ENCODE measurements at places on chromosomes 5 and 9.
A peak's percentile ranks its signal among the peaks of the same experiment; 100 is the strongest.

- no peak for DNase-seq
Observed at GRCh38 chr5:89948977-89949376, 460.6 kb downstream of the CETN3 start.

DNA sequence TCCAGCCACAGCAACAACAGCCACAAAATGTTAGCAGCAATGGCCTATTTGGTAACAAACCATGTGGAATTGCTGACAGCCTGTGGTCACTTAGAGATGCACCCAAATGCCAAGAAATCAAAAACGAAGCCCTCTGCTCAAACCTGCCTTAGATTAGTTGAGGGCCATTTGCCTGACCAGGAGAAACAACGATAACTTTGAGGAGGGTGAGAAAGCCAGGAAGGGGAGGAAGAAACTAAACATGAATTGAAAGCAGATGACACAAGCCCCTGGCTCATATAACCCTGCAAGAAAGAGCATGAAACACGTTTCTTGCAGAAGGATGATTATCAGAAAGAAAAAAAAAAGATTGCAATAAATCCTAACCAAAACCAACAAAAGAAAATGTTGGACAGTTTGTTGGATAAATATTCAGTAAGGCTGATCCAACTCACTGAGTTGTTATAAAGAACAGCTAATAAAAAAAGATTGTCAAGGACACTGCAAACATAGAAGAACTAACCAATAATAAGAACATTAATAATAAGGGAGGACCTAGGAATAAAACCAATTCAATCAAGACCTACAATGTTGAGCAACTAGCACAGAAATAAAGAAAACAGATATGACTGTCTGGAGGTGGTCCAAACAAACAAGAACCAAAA, 140.5 kb upstream of the SLC30A5 start:
- no peak for DNase-seq

- DNase-seq = no peak
Observed at GRCh38 chr5:157471709-157472108, 11.7 kb downstream of the NIPAL4 start.

GRCh38 chr5:92320446-92320845, 937.3 kb upstream of the ARRDC3 start:
- no peak for DNase-seq

GRCh38 chr5:128528637-128529255, 9.3 kb downstream of the FBN2 start:
- DNase-seq = no peak

DNA sequence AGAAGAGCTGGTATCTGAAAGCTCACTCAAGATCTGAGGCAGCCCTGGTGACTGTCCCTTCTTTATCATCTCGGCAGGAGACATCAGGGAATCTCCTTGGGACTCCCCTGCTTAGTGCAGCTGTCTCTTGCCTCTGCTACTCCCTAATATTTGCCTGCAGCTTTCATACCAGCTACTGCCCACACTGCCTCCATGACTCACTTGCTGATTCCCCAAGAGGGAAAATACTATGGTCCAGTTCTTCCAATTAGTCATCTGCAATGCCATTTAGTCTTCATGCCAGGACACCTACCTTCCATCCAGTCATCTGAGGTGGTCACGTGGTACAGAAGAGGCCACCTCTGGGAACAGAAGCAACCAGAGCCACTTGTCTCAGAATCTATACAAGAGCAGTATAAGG, 270.8 kb downstream of the NTRK2 start:
- no peak for DNase-seq

- no peak for DNase-seq
Observed at GRCh38 chr9:129586245-129586644, 34.7 kb downstream of the C9orf50 start.

DNA sequence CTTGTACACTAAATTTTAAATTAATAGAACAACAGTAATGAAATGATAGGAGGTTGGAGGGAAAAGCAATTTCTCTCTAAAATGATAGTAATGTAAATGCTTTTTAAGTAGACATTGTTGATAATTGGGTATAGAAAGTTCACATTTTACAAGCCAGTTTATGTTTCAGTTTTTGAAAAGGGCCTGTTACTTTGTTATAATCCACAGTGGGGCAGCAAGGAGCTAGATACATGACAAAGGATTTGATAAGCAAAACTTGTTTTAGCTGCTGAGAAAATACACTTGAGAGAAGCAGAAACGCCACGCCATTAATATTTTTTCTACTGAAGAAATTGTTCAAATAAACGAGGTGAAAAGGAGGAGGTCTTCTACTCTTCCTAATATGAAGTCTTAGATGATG, 30.2 kb downstream of the SREK1 start:
- no peak for DNase-seq

- no peak for DNase-seq
Observed at GRCh38 chr5:80239680-80240367, 16.0 kb downstream of the SERINC5 start.

- no peak for DNase-seq
Observed at GRCh38 chr9:93186215-93186945, 2.4 kb downstream of the WNK2 start.

- DNase-seq = no peak
Observed at GRCh38 chr9:111514967-111515366, 10.0 kb upstream of the ZNF483 start.

GRCh38 chr5:28403846-28404245, 1365.5 kb upstream of the CDH9 start:
- no peak for DNase-seq

DNA sequence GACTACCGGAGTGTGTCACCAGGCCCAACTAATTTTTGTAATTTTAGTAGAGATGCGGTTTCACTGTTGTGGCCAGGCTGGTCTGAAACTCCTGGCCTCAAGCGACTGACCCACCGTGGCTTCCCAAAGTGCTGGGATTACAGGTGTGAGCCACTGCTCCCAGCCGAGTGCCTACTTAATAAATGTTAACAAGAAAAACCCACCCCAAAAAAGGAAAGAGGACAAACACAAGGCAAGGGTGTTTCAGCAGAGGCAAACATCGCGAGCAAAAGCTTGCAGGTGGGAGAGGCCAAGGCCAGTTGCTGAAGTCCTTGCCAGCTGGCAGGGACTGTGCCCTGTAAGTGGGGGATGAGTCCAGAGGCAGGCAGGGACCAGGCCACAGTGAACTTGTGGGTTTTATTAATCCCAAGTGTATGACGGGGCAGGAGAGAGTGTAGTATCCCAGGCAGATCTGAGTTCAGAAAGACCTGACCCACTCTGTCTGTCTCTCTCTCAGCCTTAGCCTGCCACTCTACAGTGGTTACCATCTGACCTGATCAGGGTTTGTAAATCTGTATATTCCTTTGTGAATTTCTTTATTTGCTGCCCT, 6.4 kb upstream of the FPGS start:
- no peak for DNase-seq

DNA sequence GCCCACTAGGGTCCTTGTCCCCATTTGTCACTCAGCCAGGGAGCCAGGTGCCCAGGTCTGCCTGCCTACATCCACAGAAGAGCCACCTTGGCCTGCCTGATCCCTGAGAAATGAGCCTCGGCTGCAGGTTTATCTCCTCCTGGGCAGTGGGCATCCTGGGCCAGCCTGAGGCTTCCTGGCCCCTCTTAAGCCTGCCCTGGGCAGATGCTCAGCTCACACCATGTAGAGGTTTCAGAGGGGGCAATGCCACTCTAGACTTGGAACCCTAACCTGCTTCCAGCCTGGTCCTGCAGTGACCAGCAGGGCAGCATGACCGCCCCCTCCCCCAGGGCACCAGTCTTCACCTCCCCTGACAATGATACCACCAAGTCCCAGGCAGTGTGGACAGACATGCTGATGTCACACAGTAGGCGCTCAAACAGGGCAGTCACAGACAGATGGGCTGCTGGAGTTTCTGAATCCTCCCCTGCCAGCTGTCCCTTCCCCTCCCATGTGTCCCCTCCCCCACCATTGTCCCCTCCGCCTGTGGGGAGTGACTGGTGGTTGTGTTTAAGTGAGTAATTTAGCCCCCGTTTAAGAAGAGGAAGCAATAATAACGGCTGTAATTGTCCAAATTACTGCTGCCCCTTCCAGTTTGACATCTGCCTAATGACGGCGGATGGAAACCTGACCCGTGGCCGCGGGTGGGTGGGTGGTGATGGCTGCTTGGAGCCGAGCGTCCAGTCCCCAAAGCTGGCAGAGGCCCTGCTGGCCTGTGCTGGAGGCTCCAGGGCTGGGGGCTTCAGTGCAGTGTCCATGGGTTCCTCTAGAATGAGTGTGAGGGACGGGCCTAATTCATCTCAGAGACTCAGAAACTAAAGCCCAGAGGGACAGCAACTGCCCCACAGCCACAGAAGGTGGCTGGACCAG, 147.7 kb downstream of the BARX1 start:
- no peak for DNase-seq

DNA sequence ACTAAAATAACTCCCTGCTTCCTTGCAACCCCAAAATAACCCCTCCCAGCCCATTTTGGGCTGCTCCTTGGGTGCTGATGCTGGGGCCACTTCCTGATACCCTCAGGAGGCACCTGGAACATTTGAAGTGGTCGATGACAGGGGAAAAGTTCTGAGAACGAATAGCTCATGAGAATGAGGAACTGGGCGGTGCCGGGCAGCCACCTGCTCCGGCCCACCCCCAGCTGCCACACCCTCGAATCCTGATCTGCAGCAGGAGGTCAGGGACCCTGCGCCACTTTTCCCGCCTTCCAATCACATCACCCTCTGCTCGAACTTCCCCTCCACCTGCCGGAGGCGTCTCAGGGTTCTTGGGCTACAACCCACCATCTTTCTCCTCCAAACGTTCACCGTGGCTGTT, 19.7 kb downstream of the HRH2 start:
- DNase-seq = no peak

- no peak for DNase-seq
Observed at GRCh38 chr9:91403665-91404543, 19.7 kb downstream of the NFIL3 start.

GRCh38 chr9:38277601-38278200, 114.8 kb upstream of the ALDH1B1 start:
- DNase-seq = no peak

GRCh38 chr9:133115604-133116345, 5.3 kb downstream of the RALGDS start:
- no peak for DNase-seq

DNA sequence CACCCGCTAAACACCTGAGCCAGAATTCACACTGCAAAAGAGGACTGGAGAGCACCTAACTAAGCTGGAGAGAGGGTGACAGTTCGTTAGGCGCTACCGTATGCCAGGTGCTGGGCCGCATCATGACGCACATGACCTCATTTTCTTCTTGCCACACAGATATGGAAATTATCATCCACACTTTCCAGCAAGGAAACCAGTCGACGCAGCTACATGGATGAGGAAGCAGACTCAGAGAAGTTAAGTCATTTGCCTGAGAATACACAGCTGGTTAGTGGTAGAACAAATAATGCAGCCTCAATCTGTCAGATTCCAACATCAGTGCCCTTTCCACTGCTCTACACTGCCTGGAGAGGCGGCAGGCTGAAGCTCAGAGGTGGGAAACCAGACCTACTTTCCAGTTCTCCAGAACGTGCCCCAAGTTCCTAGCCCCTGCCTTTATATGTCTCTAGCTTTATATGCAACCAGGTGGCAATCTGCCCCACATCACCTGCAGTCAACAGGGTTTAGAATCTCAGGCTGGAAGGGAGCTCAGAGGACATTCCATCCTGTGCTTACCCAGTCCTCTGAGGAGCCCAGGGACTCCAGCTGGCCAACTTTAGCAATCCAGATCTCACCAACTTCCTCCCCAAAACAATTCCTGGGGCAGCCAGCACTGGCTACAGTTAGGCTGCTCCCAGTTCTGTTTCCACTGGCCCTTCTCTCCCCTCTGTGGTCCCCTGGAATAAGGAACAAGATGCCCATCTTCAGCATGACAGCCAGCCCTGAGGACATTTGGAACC, 8.8 kb downstream of the TNIP1 start:
- no peak for DNase-seq

- peak; percentile 8 for DNase-seq
Observed at GRCh38 chr5:35926389-35927051, 11.9 kb downstream of the CAPSL start.

- DNase-seq = no peak
Observed at GRCh38 chr5:5784101-5784500, 361.6 kb downstream of the ICE1 start.

DNA sequence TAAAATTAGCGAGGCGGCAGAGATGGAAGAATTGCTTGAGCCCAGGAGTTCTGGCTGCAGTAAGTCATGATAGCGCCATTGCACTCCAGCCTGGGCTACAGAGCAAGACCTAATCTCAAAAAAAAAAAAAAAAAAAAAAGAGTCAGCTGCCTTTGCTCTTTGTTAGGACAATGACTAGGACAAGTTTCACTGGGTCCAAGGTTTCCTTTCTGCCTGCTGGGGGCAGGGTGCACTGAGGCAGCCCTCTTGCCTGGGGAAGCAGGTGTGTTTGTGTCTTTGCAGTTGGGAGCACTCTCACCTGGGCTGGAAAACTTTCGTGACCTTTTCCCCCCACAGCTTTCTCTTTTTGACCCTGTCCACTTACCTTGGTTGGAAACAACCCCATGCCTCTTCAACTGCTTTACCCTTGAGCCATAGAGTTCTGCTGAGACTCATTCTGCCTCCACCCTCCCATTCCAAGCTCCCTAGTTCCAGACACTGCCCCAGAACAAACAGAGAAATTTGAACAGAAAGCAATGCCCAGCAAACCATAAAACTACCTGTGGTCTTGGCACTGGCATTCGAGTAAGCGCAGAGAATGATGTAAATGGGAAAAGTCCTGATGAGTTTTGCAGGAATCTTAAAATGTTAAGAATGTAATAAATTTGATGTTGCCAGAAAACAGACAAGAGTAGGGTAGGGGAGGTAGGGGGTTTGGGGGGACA, 17.0 kb upstream of the MYO10 start:
- no peak for DNase-seq

DNA sequence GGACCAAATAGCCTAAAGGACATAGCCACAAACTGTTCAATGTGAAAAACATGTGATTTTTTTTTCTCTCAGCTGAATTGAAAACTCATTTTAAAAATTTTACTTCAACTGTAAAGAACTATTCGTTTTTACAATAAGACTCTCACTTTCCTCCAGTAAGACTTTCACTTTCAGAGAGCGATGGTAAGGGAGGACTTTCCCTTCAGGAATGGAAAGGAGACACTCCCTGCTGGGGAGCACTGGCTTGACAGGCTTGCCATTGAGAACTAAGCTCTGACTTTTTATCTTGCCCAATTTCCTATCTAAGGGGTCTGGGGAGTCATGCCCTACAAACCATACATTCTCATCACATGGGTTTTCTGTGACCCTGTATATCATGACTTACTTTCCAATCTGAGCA, 186.7 kb downstream of the CFAP90 start:
- DNase-seq = no peak

- DNase-seq = no peak
Observed at GRCh38 chr9:27154908-27155307, 45.9 kb downstream of the TEK start.

- DNase-seq = no peak
Observed at GRCh38 chr5:56640763-56641406, 174.5 kb upstream of the MAP3K1 start.

GRCh38 chr5:151086905-151087360, 6.1 kb upstream of the TNIP1 start:
- DNase-seq = no peak

DNA sequence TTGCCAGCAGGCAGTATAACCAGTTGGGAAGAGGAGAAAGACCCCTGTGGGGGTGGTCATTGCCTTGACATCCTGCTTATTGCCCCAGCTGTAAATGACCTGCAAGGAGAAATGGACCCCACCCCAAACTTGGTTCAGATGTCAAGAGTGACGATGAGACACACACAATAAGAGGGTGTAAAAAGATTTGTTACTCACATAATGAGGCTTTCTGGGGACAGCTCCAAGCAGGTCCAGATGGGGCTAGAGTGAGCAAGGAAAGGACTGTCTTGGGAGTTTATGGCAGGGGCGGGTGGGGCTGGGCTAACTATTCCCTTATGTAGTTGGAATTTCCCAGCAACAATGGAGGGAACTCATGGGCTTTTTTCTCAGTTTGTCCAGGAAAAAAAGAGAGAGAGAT, 24.1 kb downstream of the ZNF484 start:
- no peak for DNase-seq

GRCh38 chr5:172167895-172168294, 20.1 kb downstream of the STK10 start:
- no peak for DNase-seq

Data from stimulated activated CD8-positive, alpha-beta memory T cell treated with anti-CD3 and anti-CD28 coated beads, Interleukin-4, amount 100 ng/mL, for 4 hours (primary cell).